ENCODE measurements at places on chromosomes 3 and 15.

DNA sequence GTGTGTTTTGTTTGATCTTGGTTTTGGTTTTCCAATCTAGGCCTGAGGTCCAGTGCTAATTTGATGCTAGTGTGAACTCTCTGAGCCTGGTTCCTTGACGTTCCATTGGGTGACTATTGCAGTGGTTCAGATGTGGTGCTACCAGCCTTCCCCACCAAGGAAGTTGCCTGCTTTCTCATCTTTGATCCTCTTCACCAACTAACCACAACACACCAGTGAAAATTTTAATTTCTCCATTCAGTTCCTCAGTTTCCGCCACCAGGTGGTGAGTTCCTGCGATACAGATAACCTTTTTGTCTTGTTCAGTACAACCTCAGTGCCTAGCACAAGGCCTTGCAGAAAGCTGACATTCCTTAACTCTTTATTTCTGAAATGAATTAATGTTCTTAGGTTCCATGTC is 337.4 kb upstream of the TPRG1 start:
- DNase-seq: peak; percentile 51

DNA sequence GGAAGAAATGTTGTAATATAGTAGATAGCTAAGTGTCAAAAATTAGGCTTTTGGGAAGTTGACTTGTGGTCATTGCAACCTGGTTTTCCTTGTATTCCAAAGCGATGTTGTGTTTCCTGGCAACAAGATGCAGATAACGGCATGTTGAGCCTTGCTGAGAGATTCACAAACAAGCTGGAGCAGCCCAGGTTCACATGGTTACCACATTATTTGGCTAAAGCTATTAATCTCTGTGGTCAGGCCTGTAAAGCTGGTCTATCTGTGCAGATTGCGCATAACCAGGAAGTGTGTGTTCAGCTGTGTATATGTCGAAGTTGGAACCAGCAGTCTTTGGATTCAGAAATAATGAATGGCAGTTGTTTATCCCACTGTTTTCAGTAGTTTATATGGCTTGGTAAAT is 6.6 kb downstream of the TIPARP start:
- no peak for DNase-seq

DNA sequence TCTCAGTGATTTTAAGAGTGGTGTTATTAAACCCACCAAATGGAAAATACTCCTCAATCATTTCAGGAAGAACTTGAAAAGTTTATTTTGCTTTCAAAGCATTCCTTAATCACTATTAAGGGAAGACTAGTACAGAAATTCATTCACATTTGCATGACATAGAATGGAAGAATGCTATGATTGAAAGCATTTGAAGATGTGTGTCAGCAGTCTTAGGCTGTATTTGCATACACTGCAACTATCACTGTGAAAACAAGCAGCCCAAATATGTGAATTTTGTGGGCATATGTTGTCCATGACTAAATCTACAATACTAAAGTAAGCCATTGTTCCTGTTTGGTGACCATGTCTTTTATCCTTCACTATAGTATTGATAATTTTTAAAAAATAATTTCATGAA is 95.8 kb downstream of the CNTN3 start:
- no peak for DNase-seq

DNA sequence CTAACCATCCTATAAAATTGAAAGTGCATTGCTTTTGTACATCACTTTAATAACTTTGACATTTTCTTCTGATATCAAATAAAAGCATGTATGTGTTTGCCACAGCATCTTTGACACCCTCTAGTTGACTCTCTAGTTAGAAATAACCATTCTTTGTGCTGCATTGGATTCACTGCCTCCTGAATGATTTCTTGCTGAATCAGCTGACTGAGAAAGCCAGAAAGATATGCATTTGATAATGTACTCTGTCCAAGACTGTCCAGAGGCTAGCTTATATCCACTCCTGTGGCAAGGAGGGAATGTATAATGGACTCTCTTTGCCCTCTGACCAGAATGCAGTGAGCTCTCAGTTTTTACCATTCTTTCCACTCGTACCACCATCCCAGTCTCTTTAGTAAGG is 6.2 kb downstream of the RAB11A start:
- no peak for DNase-seq

DNA sequence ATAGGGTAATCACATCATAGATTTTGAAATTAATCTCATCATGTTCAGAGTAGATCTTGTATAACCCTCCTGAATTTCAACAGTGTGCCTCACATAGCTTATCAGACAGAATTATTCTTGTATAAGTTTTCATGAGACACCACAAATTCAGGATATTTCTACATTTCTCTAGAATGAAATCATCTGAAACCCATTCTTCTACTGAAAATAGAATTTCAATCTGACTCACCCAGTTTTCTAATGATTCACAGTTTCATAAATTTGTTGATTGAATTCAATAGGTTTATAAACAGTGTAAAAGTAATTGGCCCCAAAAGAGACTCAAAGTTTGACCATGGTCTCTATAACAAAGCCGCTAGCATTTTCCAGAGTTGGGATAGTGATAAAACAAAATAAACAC is 1082.6 kb upstream of the EPHA6 start:
- no peak for DNase-seq

DNA sequence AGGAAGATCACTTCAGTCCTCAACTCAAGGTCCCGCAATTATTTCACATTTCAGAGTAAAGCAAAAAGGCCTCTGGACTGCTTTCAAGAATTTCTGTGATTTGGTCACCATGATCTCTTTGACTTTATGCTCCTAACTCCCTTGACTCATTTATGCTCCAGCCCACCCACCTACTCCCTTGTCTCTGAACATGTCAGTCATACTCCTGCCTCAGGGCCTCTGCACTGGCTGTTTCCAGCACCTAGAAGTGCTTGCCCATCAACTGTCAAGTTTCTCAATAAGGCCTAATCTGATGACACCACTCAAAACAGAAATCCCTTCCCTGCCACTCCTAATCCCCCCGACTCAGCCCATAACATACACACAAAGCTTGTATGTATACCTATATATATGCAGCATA is 36.1 kb upstream of the CSPG5 start:
- DNase-seq: no peak

DNA sequence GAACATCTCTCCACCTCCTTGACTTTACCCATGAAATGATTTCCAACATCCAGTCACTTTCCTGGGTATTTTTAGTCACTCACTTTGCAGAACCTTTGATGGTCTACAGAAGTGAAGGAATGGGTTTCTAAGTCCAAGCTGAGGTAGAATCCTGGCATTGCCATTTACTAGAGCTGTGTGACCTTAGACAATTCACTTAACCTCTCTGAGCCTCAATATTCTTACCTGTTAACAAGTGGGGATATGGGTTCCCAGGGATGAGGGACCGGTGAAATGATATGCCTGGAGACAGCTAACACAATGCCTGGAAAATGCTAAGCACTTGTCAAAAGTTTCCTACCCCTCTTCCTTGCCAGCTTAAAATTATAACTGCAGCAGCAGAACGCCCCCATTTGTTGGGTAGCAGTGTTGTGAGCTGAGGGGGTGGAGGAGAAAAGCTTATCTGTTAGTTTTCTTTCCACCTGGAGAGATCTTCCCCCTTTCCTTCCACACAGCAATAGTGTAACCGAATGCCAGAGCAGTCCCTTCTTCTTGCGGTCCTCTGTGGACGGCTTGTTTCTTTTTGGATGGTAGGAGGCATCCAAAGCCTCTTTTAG is 319.2 kb upstream of the LRRFIP2 start:
- DNase-seq: no peak

DNA sequence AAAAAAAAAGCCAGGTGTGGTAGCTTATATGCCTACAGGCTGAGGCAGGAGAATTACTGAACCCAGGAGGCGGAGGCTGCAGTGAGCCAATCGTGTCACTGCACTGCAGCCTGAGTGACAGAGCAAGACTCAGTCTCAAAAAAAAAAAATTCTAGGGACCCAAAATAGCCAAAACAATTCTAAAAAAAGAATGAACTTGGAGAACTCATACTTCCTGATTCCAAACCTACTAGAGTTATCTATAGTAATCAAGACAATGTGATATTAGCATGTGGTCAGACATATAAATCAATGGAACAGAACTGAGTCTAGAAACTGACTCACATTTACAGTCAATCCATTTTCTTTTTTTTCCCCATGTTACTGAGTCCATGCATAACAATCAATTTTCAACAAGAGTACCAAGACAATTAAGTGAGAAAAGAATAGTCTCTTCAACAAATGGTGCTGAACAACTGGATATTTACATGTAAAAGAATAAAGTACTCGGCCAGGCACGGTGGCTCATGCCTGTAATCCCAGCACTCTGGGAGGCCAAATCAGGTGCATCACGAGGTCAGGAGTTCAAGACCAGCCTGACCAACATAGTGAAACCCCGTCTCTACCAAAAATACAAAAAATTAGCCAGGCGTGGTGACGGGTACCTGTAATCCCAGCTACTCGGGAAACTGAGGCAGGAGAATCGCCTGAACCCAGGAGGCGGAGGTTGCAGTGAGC is 11.9 kb downstream of the PRKAR2A start:
- DNase-seq: no peak

Measured in activated naive CD4-positive, alpha-beta T cell treated with anti-CD3 and anti-CD28 coated beads for 36 hours (primary cell).